ENCODE measurements at places on chromosomes 5 and 9.

- peak; percentile 45 for DNase-seq
These were observed 227.6 kb upstream of the DMRT1 start for GRCh38 chr9:613771-614347.

DNA sequence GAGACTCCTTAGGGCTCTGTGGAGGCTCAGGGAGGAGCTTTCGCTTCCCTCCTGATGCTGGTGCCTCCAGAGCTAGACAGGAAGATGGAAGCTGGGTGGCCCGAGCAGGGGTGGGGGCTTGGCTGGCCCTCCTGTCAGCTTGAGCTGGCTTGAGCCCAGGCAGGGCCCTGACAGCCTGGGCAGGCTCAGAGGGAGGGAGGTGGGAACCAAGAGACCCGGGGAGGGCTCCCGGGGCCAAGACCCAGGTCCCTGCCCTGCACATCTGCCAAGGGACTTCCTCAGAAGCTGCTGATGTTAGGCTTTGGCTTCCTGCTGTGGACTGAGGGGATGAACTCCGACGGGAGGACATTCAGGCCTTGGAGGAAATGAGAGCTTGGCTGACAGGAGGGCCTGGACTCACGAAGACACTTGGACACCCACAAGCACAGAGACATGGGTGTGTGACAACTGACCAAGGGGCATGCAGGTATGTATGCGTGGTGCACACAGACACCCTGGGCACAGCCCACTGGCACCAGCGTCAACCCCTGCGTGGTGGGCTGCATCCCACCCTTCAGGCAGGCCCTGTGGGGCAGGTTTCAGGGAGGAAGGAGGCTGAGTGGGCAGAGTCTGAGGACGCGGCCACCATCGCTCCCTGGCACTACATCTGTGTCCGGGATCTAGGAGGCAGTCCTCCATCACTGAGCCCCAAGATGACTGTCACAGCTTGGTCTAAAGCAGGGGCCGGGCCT lies 1.7 kb upstream of the LTC4S start:
- no peak for DNase-seq

DNA sequence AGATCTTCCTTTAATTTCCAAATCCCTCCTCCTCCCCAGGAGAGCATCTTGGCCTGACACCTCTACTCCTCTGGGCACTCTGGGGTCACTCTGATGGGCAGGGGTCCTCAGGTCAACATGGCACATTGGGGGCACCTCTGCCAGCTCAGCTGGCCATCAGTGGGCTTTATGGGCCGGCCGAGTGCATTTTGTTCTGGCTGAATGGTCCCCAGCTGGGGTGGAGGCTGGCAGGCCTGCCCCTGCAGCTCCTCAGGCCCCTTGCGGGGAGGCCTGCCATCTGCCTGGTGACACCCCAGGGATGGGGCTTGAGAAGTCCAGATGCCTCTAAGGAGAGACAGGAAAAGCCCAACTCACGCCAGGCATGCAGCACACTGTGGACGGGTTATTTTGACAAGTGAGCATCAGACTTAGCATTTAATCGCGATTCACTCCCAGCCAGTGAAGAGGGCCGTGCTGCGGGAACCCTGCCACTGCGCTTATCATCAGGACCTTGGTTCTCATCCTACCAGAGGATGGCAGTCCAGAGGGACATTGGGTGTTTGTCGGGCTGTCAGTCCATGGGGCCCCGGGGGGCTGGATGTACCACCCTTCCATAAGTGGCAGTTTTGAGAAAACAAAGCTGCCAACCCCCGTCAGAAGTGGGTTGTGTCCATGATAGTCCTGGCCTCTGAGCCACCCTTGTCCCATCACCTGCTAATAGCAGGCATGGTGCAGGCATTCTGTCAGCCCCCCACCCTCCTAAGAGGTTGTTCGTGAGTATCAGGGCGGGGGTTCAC lies 21.7 kb downstream of the PHF2 start:
- DNase-seq, result no peak

DNA sequence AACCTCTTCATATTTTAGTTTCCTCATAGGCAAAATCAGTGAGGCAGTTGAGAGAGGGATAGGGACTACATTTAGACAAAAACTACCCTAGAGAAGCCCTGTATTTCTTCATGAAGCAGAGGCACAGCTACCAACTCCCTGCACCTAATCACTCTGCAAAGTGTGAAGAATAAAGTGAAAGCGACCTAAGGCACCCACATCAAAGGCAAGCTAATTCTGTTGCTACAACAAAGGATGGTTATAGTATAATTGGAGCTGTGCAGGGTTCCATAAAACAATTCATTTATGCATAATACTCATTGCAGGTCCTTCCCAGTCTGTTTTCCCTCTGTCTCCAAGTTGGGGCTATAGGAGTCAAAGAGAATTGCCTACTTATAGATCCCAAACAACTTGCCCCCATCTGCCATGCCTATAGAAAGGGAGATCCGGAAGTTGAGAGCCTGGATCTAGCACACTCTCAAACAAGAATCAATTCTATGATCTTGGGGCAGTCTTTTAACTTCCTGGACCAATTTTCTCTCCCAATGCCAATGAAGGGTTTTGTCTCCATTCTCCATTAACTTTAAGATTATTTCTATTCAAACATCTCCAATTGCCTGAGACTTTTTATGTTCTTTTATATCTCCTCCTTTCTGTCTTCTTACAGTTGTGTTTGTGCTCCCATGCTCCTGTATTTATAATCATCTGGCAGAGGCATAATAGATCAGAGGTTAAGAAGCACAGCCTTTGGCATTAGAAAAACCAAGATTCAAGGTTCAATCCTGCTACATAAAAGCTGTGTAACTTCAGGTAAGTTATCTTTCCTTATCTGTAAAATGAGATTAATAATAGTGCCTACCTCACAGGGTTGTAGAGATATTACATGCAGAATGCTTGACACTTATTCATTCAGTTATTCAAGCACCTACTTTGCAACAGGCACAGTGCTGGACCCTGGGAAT lies 56.0 kb upstream of the PTGER4 start:
- DNase-seq, result no peak

DNA sequence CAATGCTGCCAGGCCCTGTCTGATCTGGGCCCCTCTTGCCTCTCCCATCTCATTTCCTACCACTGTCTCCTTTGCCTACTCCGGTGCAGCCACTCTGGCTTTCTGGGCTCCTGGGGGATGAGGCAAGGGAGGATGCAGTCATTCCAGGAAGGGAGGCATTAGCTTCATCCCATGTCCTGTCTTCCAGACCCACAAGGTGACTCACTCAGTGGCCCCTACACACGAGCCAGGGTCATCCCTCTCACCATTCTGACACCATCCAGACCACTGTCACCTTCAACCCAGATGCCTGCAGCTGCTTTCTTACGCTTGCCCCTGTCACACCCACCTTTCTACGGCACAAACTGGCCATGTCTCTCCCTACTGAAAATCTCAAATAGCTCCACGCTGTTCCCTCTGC lies 19.1 kb downstream of the ACSL6 start:
- no peak for DNase-seq

- DNase-seq, result no peak
These were observed 16.3 kb upstream of the GPX8 start for GRCh38 chr5:55143624-55144023.

GRCh38 chr5:56725711-56726411 lies 89.5 kb upstream of the MAP3K1 start:
- no peak for DNase-seq

GRCh38 chr5:147966829-147967228 lies 60.5 kb upstream of the C5orf46 start:
- no peak for DNase-seq

Data from stimulated activated naive CD8-positive, alpha-beta T cell treated with anti-CD3 and anti-CD28 coated beads, Interleukin-15, Interleukin-2, amounts not matched to agents 100 U/mL and 50 U/mL, for 24 hours (primary cell).